ENCODE measurements at places on chromosomes 3 and 15.

- DNase-seq = no peak
Observed at GRCh38 chr15:26234976-26235767, 372.0 kb upstream of the ATP10A start.

GRCh38 chr3:29072611-29073010, 208.3 kb upstream of the RBMS3 start:
- DNase-seq = no peak

DNA sequence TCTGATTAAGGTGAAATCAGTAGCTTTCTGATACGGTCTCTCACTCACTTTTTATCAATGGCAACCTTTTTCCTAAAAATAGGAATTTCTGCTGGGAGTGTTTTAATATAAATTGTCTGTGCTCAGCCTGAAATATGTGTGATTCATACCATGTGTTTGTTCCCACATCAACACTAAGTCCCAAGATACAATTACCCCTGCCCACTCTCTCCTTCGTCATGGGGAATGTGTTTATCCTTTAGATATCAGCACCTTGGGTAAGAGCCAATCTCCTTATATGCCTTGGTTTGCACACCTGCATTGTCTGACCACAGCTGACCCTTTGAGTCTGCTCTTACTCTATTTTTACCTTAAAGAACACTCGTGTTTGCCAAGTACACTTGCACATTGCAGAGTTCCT, 356.4 kb downstream of the LPP start:
- DNase-seq = peak; percentile 15

GRCh38 chr3:63998852-63999754, 24.2 kb downstream of the PSMD6 start:
- no peak for DNase-seq

DNA sequence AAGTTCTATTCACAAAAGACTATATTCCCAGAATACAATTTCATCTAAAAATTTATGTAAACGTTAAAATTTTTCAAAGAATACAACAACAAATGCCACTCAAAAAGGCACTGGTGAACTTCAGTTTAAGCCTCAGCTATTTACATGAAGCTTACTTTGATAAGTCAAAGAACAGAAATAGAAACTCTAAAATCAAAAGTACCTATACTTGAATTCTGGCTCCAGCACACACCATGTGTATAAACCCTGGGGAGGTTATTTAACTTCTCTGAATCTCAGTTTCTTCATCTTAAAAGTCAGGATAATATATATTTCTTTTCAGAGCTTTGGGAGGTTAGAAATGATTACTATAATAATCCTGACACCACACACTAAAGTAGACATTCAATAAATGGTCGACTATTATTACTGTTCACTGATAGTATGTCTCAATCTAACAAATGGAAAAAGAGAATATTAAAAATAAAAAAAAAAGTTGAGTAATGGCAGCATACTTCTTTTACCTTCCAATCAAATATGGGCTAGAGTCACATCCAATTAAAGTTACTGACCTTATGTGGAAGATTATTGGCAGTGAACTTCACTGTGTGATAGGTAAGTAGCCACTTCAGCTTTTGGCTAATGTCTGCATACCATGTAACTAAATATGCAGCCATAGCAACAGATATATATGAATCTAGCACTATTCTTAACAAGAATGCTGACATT, 248.4 kb downstream of the ISL2 start:
- no peak for DNase-seq

- DNase-seq = peak; percentile 98
Observed at GRCh38 chr15:74781431-74782258, at the start of gene CSK. CSK (plus strand) TSS chr15:74782080; CDS start chr15:74798298, 16,218 bp downstream.

GRCh38 chr3:114417675-114418074, 123.8 kb downstream of the TIGIT start:
- DNase-seq = no peak

- DNase-seq = no peak
Observed at GRCh38 chr3:53630547-53630946, 136.1 kb downstream of the CACNA1D start.

GRCh38 chr3:71035886-71036285, 547.6 kb downstream of the FOXP1 start:
- no peak for DNase-seq

DNA sequence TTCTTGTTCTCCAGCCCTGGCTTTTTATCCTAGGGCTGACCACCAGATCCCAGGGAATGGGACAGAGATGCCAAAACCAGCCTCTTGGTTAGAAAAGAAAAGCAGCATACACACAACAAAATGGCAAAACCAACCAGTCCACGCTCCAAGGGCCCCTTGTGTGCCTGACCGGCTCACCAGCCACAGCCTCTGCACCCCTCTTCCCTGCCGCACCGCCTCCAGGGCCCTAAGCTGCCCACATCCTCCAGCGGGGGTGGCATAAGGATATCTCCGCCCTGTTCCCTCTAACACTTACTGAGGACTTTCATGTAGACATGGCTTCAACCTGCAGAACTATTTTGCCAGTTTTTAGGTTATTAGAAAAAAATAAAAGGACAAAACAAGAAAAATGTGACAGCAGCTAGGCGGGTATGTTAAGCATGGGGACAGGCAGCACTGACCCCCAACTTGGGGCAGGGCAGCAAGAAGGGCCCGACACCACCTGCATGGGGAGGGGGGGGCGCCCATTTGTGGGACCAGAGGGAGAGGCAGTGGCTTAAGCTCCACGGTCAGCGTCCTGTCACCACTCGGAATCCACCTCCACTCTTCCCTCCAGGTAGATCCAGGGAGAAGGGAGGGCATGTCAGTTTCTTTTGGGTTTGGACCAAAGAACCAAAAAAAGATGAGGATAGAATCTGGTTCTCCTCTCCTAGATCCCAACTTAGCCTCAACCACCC, 49.1 kb downstream of the DHX30 start:
- DNase-seq = no peak

Data from AG08396 (cell line).